ENCODE measurements at places on chromosomes 1 and 21. TPM values are rescaled to one million over a fixed set of nuclear protein-coding genes. Genes with fewer than 3 reads are reported as not detected.

DNA sequence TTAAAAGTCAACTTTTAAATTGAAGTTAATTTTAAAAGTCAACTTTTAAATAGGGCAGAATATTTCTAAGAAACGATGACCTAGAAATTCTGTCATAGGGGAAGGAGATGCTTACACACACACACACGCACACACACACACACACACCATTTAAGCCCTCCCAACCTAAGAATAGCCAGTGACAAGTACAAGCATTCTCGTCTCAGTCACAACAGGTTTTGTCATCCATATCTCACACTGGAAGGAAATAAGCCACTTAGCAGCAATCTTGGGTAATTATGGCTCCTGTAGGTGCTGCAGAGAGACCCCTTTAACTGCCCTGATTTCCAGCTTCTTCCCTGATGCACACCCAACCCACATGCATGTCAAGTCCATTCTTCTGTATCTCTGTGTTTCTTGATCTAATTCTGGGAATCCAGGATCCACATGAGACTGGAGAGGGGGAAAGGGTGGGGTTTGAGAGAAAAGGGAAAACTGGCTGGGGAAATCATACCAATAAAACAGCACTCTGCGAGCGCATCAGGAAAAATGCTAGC, 338.1 kb downstream of the PAPPA2 start:
- DNase-seq: no peak

- no peak for DNase-seq
These were observed 10.6 kb downstream of the METTL18 start for GRCh38 chr1:169784102-169784501.

DNA sequence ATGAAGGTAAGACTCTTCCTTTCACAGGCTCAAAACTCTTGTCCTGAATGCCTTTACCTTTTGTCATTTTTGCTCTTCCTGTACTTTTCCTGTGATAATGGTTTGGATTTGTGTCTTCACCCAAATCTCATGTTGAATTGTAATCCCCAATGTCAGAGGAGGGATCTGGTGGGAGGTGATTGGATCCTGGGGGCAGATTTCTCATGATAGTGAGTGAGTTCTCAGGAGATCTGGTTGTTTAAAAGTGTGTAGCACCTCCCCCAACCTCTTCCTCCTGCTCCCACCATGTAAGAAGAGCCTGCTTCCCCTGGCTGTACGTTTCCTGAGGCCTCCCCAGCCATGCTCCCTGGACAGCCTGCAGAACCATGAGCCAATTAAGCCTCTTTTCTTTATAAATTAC, 75.5 kb downstream of the DDX20 start:
- no peak for DNase-seq

GRCh38 chr1:116375887-116376728, 3.1 kb downstream of the ATP1A1 start:
- DNase-seq: peak; percentile 44

GRCh38 chr1:171769754-171770153, 11.7 kb upstream of the METTL13 start:
- DNase-seq: no peak

DNA sequence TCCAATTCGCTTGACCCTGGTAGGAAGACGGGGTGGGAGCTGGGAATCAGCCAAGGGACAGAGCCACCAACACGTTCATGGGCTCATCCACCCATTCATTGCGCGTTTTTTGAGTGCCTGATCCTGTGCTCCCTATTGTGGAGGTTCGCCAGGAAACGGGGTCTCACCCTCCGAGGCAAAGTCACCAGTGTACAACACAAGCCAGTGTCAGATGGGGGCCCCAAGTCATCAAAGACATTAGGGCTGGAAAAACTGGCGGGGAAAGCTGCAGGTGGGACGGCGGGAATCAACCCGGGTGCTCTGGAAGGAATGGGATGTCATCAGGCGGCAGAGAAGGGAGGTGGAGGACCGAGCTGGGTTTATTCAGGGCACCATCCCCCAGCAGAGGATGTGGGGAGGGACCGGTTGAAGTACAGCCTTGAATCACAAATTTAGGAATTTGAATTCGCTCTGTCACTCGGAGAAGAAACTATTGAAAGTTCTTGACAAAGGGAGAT, 667 bp upstream of the NID1 start:
- peak; percentile 26 for DNase-seq

DNA sequence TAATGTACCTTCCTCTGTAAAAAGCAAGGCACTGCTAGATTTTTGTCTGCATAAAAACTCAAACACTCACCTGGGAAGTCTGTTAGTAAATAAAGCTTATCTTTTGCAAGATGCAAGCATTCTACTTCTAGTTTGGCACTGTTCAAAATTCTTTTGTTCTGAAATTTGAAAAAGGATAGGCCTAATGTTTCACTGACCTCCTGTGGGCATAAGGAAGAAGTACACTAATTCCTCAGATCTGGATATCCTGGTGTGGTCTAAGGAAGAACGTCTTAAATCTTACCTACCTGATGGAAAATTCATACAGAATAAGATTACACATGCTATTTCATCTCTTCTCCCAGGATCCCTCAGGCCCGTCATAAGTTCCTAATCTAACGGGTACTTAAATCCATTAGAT, 93.5 kb upstream of the CAMK1G start:
- peak; percentile 8 for DNase-seq

DNA sequence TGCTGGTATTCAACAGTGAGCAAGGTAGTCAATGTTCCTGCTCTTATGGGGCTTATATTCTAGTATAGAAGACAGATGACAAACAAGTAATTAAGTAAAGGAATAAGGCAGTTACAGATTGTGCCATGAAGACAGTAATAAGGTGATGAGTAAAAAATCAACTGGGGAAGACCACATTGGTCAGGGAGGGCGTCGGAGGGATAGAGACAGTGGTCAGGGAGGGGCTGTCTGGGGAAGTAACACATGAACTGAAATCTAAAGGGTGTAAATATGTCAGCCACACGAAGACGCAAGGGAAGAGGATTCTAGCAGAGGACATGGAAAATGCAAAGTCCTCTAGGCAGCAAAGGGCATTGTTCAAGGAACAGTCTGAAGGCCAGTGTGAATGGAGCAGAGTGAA, 10.1 kb downstream of the IL12RB2 start:
- no peak for DNase-seq

DNA sequence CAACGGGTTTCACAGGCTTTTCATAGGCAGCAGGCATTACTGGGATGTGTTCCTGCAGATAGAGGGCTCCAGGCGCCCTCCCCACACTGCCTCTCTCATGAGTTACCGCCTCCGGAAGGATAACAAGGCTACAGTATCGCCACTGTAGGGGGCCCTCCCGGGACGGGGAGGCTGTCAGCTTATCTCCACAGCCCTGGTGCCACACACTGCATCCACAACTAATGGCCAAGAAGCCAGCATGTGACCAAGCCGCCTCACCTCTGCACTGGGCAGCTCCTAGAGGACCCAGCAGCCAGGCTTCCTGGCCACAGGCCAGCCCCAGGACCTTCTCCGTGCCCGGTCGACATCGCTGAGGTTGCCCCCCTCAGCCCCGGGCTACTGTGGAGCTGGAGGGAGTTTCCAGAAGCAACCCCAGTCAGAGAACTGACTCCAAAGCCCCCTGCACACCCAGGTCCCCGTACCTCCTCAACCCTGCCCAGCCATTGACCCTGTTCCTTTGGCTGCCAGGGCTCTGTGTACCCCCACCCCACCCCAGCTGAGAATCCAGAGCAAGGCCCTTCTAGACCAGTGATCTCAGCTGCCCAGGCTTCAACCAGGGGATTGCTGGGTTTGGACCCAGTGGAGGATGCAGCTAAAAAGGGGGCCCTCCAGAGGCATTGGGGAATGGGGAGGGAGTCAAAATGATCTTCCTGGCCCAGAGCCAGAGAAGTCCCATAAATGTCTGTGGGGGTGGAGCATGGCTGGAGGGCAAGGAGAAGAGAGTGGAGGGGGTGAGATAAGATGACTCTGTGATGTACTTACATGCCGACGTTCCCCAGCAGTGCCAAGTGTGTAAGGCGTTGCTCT, 45.0 kb downstream of the NEK2 start:
- DNase-seq: peak; percentile 36

DNA sequence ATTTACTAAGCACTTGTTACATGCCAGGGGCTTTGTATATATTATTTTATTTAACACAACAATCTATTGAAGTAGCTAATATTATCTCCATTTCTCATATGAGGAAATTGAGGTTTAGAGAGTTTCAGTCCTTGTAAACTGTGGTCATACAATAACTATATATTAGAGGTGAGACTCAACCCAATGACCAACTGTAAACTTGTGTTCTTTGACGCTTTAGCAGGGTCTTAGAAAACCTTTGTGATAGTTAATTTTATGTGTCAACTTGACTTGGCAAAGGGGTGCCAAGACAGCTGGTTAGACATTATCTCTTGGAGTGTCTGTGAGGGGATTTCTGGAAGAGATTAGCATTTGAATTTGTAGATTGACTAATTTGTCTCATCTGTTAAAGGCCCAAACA, 252.4 kb upstream of the B3GALT2 start:
- DNase-seq: no peak

DNA sequence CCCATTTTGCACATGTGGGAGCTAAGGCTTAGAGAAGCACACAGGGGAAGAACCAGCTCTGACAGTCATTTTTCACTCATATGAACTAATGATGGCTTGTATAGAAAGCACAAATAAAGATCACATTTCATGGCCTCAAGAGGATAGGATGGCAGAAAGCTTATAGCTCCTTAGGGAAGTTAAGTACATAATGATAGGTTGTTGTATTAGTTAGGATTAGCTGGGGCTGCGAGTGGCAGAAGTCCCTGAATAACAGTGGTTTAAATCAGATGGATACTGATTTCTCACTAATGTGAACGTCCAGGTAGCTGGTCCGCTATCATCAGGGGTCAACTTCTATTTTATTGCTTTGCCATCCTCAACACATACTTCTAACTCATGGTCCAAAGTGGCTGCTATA, 284.0 kb downstream of the RPS6KC1 start:
- DNase-seq: no peak

- DNase-seq: no peak
These were observed 10.0 kb downstream of the STMN1 start for GRCh38 chr1:25896266-25896665.

DNA sequence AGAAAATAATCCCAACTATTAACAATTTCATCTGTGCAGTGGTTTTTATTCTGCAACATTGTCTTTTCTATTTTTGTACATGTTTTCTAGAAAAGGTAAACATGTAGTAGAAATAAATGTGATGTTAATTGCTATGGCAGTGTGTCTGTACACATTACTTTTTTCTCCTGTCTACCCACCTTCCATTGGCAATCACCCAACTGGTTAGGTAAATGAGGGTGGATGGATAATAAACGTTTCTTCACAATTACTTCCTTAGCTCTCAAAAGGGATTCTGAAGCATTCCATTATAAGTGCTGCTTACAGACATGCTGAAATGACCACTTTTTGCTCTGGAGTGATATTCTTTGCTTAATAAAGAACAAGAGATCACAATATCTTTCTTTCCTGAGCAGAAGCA, 61.4 kb downstream of the MAGI3 start:
- DNase-seq: no peak

DNA sequence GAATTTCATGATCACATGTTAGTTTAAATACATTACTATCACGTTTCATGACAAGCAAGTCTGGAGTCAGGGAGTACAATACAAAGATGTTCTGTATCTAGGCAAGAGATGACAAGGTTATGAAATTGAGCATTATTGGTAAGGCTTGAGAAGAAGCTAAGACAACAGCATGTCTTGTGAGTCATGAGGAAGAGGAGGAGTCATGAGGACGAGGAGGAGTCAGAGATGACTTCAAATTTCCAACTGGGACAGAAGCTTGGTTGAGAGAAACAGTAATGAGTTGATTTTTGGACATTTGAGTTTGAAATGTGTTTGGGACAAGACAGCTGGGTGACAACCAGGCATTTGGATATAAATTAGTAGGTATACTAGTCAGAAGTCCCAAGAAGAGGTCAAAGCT, 4.3 kb upstream of the UBE2U start:
- no peak for DNase-seq

DNA sequence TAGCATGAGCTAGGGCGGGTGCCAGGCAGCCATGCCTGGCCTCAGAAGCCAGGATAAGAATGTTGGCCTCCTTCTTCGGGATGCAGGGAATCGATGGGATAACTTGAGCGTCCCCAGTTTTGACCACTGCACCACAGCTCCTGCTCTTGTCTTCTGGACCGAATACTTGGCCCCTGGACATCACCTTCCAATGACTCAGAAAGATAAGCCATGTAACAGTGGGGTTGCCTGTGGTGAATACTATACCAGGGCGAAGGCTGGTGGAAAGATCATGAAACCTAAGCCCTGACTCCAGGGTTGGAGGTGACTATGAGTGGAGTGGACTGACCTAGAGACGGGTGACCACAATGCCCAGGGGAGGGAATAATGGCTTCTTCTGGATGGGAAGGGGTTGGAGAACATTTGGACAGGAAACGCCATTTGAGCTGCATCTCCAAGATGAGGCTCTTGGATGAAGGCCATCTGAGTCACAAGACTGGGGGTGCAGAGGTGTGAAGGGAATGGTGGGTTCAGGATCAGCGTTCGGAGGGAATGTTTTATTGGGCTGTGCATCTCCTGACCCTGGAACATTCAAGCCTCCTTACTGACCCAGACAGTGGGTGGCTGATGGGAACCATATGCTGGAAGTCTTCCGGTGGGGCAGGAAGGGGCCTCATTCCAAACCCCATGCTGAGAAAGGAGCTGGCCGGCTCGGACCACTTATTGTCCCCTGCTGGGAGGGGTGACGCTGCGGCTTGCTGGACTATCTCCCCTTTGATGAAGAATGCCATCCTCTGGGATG, 18.5 kb upstream of the KCNE2 start:
- DNase-seq: no peak

DNA sequence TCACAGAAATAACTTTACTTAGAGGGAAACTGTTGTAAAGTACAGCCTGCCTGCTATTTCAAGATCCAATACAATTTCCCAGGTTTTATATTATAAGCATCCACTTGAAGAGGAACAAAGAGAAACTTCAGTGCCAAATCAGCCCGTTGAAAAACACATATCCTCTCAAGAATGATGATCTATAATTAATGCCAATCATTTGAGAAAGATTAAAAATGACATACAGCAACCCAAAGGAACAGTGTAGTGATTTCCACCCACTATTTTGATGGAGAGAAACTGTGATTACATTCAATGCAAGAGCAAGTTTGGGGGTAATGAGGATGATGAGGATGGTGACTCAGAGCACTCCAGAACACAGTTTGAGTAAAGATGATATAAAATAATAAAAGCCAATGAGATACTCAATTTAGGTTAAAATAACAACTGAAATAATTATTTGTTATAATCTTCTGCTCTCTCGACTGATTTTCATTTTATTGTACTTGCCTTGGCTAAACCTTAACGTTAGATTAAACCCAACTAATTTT, 715.5 kb downstream of the NCAM2 start:
- no peak for DNase-seq

GRCh38 chr1:47703981-47704596, 266.2 kb downstream of the FOXD2 start:
- no peak for DNase-seq

DNA sequence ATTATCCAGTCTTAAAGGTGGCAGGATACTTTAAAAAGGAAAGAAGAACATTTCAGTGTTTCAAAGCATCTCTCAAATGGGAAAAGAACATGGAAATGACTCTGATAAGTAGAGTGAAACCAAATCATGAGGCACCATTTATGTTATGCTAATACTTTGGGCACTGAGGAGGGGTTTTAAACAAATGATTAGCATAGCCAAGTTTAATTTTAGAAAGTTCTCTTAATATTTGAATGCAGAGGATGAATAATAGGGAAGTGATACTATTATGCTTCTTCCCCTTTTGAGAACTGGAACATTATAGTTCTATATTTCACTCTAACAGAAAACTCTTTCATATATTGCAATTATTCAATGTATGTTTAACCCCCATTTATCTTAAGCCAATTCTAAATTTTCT, 1181.9 kb upstream of the PRMT6 start:
- no peak for DNase-seq

Gene ZNF593OS
- total RNA-seq: 2.1 TPM

Gene LHX8
- not detected for total RNA-seq

Gene ORC1
- total RNA-seq: 47.4 TPM

Gene FAM72A
- total RNA-seq: 24.6 TPM

Gene PPIAL4G
- total RNA-seq: 0.09 TPM

Gene MROH9
- not detected for total RNA-seq
